ENCODE measurements at places on chromosomes 16 and 17.

- DNase-seq: no peak
Measured at GRCh38 chr17:51435171-51435552, 174.8 kb downstream of the UTP18 start.

GRCh38 chr16:5071341-5071680, 332 bp upstream of the ALG1 start:
- DNase-seq: no peak

DNA sequence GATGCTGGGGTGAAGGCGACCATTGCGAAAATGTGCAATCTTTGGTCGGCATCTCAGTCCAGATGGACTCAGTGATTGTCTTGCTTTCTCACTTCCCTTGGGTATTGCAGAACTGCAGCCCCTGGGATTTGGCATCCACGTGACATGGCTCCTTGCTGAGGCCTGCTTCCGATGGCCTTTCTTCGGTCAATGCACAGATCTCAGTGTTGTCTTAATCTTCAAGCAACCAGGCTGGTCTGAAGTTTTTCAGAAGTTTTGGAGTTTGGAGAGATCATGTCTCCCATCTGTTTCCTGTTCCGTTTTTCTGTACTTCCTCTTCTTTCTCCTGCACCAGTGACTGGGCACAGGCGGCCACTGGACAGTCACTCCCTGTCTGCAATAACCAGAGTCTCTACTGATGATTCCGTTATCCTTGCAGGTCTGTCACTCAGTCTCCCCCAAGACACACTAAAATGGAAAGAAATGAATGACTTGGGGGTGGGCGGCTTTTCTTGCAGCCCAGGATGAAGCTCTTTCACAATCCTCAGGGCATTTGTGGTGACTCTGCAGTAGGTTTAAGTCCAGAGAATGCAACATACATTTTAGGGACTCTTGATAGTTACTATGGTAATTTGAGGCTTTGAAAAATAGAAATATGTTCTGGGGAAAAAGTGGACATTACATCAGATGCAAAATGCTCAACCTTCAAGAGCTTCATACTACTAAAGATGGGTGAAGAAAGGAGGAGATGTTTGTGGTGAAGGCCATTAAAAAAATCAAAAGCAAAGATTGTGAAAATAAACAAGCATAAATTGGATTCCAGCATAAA, 106.3 kb upstream of the ZFHX3 start:
- no peak for DNase-seq

DNA sequence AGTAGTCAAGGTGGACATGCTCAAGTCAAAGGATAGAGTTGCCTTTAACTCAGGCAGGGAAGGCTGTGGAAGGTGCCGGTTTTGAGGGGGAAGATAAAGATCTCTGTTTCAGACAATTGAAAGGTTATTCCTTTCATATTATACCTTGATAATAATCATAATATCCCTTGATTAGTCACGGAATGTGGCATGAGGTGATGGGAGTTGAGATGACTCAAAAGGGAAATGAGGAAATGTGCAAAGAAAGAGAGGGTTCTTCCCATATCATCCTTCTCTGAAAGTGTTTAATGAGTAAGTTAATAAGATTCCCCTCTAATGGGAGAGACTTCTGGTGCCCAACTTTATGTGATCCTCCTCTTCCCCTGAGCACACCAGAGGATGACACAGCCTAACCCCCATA, 43.1 kb upstream of the HS3ST2 start:
- DNase-seq: no peak

- DNase-seq: peak; percentile 48
Measured at GRCh38 chr17:19338031-19338990, 24.2 kb downstream of the B9D1 start.

DNA sequence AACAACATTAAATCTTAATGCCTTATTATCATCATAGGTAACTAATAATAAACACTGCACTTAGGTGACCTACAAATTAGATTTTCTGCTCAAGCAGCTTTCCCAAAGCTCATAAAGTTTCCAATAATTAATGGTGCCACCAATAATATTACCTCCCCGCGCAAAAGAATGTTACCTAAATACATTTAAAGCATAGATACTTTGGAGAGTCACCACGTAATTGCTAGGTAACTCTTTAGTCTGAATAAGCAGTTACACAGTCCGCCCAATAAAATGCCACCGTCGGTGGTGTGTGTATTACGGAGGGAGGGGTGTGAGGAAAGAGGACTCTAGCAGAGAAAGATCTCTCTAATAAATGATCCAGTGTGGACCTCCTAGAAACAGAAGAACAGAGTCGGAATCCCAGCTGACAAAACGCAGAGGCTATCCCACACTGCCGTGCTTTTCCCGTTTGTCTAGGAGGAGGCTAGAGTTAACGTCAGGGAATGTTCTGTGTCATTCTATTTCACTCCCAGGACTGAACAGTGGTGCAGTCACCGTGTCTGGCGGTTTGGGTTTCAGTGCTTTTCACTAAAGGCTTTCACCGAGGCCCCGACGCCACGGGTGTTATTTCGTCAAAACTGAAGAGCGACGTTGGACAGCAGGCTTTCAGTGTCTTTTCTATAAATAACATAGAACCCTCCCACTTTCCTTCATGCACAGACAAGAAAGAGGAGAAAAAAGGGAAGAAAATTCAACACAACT, 630 bp downstream of the RNFT1 start:
- peak; percentile 29 for DNase-seq

GRCh38 chr17:80118601-80119270, 17.4 kb downstream of the GAA start:
- no peak for DNase-seq

DNA sequence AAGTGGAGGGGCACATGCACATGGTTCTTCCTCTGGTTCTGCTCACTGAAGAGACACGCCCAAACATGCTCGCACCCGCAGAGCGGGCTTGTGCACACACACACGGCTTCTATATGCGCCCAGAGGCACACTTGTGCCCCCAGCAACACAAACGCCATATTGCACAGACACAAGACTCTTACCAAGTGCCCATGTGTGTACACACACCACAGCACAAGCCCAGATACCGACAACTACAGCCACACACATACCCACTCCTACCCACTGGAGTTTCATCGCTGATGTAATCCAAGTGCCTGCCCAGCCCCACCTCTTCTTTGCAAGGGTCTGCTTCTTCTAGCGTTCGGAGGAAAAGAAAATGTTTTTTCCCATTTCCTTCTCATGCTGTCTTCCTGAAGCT, 6.5 kb upstream of the PRR29 start:
- DNase-seq: no peak

DNA sequence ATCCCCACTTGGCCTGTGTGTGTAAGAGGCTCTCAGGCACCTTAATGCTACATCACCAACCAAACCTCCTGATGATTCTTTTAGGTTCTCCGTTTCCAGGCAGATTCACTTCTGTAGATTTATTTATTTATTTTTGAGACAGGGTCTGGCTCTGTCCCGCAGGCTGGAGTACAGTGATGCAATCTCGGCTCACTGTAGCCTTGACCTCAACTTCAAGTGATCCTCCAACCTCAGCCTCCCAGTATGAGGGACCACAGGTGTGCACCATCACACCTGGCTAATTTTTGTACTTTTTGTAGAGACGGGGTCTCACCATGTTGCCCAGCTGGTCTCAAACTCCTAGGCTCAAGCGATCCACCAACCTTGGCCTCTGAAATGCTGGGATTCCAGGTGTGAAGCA, 12.7 kb upstream of the MEOX1 start:
- DNase-seq: no peak

DNA sequence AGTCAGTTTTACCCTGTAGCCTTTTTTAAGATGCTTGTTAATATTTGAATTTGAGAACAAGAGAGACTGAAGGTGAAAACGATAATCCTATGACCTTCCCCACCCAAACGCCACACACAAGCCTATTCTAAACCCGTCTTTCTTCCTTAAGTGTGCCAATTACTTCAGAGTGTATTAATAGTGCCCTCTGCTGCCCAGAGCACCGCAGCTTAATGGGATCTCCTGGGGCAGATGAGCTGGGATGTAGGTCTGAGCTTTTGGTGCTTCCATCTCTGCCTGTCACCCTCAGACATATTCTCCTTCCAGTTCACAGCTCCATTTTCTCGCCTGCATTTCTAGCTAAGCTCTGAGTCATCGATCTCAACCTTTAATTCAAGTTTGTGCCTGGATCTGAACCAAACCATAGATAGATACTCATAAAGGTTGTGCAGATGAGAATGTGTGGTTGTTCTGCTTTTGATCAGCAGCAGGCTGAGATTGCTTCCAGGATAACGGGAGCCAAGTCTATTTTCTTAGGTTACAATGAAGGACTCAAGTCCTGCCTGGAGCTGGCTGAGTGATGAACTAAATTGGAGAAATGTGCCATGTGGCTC, 46.4 kb upstream of the CDH13 start:
- DNase-seq: no peak

DNA sequence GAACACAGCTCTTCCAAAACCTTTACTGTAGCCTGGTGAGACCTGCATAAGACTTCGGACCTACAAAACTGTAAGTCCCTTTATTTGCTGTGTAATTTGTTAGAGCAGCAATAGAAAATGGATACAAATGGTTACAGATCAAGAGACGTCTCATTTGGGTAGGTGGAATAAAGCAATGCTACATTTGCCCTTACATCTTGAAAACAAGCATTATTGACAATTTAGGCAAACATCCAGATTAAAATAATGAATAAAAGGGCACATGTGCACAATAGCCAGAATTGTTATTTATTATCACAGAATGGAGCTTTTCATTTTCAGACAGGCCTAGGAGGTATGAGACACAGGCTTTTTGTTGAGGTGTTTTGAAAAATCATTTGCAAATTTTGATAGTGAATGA, 222.2 kb upstream of the CPHXL start:
- no peak for DNase-seq

DNA sequence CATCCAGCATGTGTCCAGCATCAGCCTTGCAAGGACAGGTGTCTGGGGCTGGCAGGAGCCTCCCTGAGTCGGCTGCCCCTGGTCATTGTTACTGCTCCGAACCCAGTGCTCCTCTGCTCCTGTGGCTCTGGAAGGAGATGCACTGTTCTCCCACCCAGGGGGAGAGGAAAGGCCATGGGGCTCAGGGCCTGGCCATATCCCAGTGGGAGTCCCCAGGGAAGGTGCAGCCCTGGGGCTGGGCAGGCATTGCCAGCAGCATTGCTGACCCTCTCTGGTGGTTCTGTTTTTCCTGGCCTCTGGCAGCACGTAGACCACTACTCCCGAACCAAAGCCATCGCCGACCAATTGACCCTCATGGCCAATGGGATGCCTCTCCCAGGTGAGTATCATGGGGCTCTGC, 9.6 kb downstream of the SDR42E2 start:
- no peak for DNase-seq

GRCh38 chr17:82357394-82357793, 1.7 kb upstream of the TEX19 start:
- DNase-seq: no peak

GRCh38 chr17:17152385-17152784, 53.7 kb downstream of the PLD6 start:
- DNase-seq: no peak

DNA sequence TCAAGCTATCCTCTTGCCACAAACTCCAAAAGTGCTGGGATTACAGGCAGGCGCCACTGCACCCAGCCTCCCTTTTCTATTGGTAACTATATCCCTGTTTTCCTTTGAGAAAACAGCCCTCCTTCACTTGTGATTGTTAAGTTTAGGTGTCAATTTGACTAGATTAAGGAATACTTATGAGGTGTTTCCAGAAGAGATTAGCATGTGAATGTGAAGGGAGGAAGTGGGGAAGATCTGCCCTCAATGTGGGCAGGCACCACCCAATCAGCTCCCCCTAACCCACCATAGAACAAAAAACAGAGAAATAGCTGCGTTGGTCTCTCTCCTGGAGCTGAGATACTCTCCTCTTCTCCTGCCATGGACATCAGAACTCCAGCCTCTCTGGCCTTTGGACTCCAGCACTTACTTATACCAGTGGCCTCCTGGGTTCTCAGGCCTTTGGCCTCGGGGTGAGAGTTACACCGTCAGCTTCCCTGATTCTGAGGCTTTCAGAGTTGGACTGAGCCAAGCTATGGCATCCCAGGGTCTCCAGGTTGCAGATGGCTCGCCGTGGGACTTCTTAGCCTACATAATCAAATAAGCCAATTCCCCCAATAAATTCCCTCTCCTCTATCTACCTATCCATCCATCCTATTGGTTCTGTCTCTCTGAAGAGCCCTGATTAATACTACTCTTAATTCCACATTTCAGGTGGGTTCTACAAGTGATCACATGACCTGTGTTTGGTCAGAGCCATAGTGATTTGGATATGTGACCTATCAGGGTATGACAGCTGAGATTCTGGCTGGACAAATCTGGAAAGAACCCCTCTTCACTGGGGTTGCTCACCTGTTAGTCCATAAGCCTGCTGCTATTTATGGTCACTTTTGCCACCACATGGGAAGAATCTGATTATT, 12.0 kb upstream of the STAT3 start:
- DNase-seq: no peak

DNA sequence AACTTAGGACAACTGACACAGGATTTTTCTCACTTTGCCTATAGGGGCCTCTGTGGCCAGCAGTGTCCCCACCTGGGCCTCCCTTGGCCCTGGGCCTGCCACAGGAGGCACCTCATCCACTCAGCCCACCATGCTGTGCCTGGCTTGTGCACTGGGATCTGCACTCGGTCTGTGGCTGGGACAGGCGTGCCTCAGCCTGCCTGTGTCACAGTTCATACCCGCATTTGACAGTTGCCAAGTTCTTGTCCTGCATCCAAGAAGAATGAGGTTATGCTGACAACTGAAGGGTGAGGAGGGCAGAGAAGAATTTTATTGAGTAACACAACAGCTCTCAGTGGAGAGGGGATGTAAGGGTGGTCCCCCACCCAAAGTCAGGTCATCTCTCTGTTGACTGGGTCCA, 36.0 kb downstream of the ZFP90 start:
- no peak for DNase-seq

DNA sequence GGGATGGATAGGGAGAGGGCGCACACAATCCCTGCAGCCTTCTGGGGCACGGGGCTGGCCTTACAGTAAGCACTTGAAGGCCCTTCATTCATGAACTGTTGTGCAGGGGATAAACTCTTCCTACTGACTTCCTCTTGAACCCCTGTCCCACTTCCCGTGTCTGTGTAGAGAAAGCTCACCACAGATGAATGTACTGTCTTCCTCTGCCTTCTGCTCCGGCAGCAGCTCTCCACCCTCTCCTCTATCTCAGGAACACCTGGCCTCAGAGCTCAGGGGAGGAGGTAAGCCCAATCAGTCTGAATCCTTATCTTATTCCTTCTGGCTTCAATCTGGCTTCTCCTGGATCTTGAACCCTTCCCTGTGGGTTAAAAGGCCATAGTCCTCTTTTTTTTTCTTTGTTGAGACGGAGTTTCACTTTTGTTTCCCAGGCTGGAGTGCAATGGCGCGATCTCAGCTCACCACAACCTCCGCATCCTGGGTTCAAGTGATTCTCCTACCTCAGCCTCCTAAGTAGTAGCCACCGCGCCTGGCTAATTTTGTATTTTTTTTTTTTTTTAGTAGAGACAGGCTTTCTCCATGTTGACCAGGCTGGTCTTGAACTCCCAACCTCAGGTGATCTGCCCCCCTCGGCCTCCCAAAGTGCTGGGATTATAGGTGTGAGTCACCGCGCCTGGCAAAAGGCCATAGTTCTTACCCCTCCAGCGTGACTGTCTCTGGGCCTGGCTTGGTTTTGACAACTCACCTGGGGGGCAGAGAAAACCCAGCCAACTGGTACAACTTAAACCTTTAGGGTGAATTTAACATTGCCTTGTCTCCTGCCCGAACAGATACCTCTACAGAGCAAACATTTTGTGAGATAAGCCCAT, 7.2 kb upstream of the SLC52A1 start:
- peak; percentile 20 for DNase-seq
